ENCODE measurements at places on chromosomes 6 and 20.
A peak's percentile ranks its signal among the peaks of the same experiment; 100 is the strongest.

DNA sequence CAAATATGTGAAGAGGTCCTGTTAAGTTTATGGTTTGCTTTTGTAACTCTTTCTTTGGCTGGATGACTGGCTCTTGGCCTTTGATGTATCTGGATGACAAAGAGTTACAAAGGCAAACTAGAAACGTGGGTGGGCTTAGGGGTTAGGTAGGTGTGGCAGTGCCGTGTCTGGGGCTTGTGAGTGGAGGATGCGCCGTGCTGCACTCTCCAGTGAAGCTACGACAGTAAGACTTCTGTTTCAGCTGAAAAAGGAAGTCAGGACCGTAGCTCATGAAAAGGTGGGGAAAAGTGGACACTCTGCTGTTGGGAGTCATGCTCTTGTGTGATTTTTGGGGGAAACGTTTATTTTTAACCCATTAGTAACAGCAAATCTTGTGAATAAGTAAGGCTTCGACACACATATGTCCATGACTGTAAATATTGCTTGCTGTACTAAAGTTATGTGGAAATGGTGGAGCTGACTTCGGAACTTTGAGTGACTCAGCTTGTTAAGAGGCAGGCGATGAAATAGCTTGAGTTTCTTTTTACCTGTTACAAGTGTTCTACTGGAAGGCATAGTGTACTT lies 45.6 kb downstream of the DUSP22 start:
- no peak for DNase-seq

DNA sequence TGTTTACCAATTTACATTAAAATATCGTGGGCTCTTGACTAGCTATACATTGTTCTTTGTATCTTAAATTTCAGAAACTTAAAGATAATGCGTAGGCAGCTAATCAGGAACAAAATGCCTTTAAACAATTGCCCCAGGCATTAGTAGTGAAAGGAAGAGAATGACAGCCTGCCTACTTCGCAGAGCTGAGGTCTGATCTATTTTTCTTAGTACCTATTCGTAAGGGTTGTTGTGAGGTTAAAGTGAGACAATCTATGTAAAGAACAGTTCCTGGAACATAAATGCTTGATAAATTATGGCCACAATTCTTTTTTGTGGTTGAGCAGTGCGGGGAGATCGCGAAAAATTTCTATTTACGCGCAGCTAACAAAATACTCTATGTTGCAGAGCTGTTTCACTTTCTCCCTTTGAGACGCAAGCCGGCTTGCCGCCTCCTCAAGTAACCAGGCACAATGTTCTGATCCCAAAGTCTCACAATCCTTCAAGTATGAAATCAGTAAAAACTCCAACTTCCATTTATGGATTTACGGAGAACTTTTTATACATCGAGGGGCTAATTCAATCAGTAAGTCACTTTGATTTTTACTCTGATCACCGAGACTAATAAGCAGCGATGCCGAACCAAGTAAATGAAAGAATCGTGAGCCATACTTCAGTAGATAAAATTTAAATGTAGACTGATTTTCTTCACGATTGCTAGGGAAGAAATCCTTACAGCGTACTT lies 878 bp upstream of the PNRC1 start:
- DNase-seq, result peak; percentile 43

DNA sequence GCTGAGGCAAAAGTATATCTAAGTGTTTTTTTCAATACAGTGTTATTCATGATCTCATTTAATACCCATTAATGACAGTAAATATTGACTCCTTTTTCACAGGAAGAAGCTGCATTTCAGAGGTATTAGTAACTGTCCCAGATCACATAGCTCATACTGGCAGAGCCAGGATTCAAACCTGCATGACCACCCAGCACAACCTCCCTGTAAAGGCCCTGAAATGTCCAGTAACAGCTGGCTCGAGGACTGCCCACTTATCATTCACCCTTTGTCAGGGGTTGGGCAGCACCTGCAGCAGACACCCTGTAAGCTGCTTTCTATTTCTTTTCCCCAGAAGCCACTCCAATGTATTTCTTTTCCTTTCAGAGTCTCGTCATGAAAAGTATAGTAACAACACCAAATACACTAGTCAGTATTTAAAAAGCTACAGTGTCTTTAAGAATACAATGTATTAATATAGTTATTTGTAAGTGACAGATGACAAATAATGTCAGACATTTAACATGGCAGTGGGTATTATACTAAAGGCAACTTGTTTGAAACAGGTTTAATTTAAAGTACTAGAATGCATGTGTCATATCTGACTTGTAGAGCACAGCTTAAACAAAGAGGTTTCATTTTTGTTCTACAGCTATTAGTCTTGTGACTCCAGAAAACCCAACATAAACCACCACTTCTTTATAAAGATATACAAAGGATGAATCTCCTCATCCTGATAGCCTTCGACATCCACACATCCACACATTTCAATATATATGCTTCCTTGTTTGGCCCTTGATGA lies 841.6 kb upstream of the GJE1 start:
- DNase-seq, result no peak

DNA sequence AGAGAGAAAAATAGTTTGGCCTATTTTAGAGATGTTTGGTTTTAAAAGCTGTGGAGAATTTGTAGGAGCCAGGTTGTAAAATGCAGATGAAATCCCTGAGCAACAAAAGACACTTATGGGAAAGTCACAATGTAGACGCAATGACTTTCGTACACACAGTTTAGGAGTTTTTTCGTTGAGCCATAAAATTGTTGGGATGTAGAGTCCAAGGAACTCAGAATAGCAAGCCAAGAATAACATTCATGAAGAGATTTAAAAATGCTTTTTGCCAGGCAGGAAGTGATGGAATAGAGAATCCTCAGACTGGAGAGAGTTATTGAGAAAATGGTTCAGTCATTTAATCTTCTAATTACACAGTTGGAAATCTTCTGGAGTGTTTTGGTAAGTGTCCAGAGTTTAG lies 11.5 kb upstream of the PROKR2 start:
- DNase-seq, result no peak

DNA sequence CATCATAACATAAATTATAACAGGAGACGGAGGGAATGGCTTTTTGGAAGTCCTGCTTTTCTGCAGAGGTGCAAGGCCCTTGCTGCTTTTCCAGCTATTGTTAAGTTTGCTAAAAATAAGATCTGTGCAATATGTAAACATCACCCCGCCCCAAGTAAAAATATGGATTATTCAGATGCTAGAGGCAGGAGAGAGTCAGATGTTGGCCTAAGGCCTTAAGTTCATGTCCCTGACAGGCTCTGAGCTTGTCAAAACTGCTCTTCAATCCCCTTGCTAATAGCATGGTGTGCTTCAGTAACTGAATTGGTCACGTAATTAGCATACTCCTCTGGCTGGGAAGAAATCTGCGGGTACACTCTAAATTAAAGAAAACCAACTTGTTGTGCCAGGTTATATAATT lies 147.5 kb downstream of the BMP2 start:
- DNase-seq, result no peak

DNA sequence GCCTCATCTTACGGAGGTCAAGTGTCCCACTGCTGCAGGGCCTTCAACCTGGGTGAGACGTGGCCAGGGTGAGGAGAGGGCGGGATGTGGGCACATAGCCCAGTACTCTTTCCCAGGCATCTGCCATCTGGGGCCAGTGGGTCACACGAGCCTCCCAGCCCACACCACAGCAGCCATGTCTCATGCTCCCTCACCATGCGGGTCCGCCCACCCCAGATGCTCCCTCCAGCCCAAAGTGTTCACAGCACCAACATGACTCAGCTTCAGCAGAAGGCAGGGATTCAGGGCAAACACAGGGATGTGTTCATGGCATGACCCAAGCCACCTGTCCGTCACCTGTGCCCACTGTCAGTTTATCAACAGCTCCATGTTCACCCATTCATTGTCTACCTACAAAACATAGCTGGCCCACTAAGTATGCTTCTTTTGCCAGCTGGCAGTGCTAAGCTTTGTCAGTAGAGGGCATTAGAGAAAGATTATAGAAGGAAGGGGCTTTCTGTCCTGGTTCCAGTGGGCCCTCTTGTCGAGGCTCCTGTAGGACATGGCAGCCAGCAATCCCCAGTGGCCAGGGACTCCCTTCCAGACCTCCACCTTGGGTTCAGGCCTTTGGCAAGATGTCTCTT lies 109.2 kb downstream of the FOXF2 start:
- DNase-seq, result peak; percentile 20

Data from AG09319 (cell line).